Hematopoietic multipotent progenitor cell (in vitro differentiated cells): ENCODE measurements at places on chromosomes 11 and 22.

- no peak for DNase-seq
These were observed 1.4 kb upstream of the VWA5A start for GRCh38 chr11:124113890-124114289.

GRCh38 chr11:117923773-117924172 is 5.4 kb downstream of the TMPRSS13 start:
- no peak for DNase-seq

- no peak for DNase-seq
These were observed 49.2 kb downstream of the DBX1 start for GRCh38 chr11:20110908-20111669.

DNA sequence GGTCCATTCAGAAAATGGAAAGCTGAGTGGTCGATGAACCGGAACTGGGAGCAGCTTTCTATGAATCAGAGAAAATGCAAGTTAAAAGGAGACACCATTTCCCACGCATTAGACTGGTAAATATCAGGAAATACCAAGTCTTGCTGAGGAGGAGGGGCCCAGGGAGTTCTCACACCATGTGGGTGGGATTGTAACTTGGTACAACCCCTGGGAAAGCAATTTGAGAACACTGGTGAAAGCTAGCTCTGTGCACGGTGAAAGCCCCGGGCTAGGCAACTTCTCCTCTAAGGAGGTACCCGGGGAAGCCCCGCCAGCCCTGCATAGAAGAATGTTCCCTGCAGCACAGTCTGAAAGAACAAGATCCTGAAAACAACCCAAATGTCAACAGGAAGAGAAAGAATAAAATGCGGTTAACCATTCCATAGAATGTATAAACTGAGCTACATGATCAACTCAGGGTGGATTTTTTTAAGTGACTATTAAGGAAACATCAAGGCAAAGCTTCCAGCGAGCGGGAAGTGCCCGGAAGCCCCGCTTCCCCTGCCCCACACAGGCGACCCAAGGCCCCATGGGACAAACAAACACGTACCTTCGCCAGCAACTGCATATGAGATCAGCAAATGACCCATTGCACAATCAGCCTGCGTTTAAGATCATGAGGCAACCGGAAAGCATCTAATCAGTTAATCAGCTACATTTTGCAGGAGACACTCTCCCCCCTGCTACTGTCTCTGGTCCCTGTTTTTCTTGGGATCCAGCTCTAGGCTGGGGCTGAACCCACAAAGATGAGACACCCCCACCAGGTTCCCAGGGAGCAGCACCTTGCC is 11.3 kb downstream of the SHANK2 start:
- no peak for DNase-seq

- no peak for DNase-seq
These were observed 29.5 kb downstream of the SLC22A12 start for GRCh38 chr11:64620381-64620971.

DNA sequence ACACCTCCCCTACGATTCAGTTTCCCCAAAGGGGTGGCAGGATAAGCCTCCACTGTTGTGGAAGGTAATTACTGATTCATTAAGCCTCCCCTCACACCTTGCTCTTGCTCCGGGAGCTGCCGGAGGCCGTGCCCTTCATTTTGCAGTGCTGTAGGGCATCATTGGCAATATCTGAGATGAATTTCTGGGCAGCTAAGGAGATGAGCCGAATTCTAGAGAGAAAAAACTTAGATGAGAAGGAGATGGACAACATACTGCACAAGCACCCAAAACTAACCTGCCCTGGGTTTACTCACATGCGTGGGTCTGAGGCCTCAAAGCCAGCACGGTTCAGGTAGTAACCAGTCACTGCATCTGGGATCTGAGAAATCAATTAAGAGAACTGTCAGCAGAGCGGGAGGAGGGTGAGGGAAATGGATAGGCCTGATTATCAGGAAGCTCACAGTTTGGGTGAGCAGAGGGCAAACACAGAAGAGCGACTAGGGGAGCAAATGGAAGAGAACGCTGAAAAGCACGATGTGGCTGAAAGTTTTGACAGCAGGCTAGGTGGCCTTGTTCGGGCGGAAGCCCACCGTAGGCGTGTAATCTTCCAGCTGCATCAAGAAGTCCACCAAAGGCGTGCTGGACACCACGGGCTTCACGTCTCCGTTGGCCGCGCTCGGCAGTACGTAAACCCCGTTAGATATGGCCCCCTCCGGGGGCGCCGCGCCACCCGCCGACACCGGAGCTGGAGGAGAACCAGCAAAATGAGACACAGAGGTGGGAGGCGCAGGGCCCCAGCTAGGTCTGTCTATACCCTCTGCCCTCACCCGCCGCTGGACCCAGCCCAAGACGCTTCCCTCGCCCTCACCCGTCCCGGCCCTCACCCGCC is 689 bp downstream of the TAF10 start:
- DNase-seq: peak; percentile 13

GRCh38 chr11:114192841-114193389 is 103.3 kb upstream of the NNMT start:
- no peak for DNase-seq

- no peak for DNase-seq
These were observed 33.9 kb downstream of the SYTL2 start for GRCh38 chr11:85776951-85777602.

DNA sequence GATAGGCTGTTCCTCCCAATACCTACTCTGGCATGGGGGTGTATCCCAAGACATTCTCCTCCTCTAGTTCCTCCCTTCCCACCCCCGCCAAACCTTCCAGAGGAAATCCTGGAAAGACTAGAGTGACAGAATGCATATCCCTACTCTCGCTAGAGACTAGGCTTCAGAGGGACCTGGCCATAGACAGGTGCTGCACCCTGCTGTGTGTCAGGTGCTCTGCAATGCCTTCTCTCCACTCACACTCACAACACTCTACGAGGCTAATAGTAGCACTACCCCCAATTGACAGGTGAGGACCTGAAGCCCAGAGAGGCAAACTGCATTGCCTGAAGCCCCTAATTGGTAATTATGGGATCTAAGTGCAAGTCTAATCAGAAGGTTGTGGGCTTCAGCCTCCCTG is 46.2 kb upstream of the LMO1 start:
- DNase-seq: peak; percentile 41

- no peak for DNase-seq
These were observed 400.4 kb downstream of the NXPE2 start for GRCh38 chr11:115078461-115079438.

GRCh38 chr11:126545057-126545555 is 189.6 kb downstream of the ST3GAL4 start:
- DNase-seq: no peak

GRCh38 chr22:28799606-28800307 is 612 bp downstream of the XBP1 start:
- peak; percentile 17 for DNase-seq

GRCh38 chr22:32531228-32531627 is 56.6 kb downstream of the FBXO7 start:
- DNase-seq: no peak

DNA sequence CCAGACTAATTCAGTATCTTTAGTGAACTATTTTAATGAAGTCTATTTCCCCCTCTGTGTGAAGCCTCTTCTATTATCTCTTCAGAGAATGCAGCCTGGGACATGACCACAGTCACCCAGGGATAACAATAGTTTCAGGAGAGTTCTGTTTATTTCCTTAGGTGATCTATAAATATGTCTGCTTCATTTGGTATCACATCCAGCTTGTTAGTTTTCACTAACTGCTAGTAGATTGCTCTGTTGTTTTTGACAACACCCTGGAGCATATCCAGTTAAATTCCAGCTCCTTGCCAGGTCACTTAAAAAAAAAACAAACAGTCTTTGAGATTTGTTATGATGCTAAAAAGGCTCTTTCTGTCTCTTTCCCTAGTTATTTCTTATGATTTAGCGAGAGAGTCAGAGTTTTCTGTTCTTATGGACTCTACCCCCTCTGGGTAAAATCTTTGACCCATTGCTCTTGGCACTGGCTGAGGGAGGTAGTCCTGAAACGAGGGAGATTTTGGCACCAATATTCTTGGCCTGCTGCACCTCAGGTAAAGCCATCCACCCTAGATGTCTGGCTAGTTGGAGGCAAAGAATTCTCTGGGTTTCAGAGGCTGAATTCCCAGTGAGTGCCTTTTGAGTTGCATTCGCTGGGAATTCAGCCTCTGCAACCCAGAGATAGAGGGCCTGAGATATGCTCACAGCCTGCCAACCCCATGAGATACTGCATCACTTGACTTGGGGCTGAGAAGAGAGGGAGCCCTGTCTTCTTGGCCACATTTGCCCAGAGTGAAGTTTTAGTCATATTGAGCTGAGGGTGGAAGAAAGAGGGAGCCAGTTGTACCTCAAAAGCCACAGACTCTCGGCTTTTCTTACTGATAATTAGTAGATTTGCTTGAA is 159.1 kb downstream of the PGR start:
- no peak for DNase-seq

DNA sequence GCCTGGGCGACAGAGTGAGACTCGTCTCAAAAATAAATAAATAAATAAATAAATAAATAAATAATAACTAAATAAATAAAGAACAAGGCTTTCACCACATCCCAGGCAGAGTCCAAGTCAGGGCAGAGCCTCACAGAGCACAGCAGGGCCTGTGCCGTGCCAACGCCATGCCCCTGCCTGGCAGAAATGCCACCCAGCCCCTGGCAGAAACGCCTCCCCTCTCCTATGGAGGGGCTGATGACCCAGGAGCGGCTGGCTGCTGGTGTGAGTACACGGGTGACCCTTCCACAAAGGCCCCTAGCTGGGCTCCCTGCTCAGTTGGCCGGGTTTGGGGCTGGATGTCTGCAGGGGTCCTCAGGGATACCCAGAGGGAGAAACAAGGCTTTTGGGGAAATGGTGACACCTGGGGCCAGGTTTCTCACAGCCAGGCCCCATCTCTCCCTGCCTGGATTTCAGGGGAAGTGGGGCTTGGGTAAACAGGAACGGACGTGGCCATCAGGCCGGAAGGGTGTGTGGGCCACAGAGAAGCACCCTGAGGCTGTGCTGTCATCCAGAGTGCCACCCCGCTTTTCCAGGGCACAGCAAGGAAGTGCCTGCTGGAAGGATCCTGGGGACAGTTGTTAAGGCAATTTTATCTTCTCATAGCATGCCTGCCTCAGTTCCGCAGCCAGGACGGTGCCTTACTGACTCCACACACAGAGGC is 5.1 kb downstream of the BID start:
- no peak for DNase-seq

GRCh38 chr11:7585816-7586215 is 72.0 kb downstream of the PPFIBP2 start:
- DNase-seq: no peak

DNA sequence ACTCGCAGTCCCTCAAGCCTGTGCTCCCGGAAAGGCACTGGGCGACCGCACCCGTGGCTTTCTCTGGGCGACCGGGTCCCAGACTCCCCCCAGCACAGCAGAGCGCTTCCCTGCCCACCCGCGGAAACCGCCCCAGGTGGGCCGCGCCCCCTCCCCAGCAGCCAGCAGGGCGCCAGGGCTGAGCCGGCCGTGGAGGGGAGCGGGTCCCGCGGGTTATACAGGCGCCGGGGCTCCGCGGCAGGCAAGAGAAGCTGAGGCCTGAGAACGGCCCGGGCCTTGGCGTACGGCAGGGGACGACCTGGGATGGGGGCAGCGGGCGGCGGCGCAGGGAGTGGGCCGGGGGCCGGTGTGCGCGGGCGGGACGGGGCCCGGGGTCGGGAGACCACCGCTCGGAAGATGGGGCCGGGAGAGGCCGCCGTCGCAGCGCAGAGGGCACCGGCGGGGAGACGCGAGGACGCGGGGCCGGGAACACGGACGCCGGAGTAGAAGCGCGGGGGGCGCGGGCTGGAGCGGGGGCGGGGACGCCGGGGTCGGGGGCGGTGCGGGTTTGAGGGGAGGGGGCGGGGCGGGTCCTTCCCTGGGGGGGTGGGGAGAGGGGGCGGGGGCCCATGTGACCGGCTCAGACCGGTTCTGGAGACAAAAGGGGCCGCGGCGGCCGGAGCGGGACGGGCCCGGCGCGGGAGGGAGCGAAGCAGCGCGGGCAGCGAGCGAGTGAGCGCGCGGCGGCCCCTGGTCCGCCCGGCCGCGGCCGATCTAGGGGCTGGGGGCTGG is at the start of gene MDK:
MDK (plus strand) TSS at position 622 of the 771 bp plus-strand sequence. CDS start 389 bp downstream, outside the sequence.
- no peak for DNase-seq

DNA sequence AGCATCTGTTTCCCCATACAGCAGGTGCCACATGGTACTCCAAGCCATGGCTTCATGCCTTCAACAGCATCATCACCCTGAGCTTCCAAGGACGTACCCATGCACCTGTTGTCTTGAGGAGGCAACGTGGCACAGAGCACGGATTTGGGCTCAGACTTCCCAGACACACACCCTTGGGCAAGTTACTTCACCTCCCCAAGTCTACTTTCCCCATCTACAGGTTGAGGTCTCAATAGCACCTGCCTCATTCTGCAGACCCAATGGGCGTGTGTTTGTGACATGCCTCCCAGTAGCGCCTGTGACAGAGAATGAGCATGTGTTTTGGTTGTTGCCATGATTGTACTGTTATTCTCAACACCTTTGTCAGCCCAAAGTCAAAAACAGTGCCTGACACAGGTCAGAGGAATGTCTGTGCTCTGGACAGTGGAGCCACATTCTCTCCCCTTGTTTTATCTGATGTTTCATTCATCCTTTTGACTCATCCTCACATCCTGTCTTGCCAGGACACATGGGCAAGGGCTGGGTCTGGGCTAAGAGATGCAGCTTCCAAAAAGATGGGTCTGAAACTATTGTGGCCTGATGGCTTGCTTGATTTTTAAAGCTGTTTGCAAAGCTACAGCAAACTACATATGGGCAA is 53.4 kb upstream of the CCND1 start:
- no peak for DNase-seq

GRCh38 chr11:87423161-87423560 is 385.4 kb downstream of the TMEM135 start:
- no peak for DNase-seq

GRCh38 chr11:35717043-35717442 is 54.5 kb downstream of the TRIM44 start:
- DNase-seq: no peak

DNA sequence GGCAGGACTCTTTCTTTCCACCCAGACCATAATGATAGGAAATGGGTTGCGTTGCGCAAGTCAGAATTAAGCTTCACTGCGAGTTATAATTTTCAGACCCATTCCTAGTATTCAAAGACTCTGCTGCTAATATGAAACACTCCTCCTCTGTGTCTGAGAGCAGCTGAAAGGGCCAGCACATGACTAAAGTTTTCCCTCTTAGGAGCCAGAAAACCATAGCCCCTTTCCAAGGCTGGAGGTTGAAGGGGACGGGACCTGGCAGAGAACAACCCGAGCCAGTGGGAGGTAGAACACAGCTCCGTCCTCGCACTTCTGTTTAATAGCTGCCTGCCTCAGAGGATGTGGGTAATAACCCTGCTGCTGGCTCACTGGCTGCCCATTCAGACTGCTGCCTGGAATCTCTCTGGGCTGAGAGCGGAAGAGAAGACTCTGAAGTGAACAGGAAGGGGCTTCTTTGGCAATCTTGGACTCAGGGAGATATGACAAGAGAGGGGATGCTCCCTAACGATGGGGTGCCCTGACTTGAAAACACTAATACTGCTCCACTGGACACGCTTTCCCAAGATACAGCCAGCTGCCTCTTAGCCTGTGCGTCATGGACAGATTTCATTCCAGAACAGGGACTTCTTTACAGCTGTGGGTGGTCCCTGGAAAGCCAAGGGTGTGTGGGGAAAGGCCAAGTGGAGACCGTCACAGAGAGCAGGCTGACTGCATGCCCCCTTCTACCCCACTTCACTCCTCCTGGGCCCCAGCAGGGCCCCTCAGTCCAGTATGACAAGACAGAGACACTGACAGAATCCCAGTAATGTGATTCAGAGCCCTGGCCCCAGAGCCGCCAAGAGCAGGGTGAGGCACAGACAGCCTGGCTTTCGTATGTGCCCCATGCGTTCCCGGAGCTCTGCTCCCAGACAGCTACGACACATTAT is 156.9 kb downstream of the FEZ1 start:
- no peak for DNase-seq
